ENCODE measurements at places on chromosomes 5 and 9.

DNA sequence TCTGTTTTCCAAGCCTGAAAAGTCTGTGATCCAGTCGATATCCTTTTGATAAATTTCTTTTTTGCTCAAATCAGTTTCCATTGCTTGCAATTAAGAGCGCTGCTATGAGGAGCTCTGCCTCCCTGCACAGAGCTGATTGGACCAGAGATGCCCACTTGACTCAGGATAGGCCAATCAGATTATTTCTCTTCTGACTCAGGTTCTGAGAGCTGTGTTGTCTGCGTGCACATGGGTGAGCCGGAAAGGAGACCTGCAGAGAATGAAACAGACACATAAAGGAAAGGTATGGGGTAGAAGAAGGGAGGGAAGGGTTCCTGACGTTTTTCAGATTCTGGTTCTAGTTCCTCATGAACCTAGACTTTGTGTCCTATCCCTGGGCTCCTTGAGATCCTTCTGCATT lies 15.8 kb upstream of the FABP6 start:
- no peak for DNase-seq

GRCh38 chr5:135192351-135192750 lies 158.3 kb upstream of the PITX1 start:
- no peak for DNase-seq

GRCh38 chr5:71982717-71983395 lies 124.4 kb upstream of the MAP1B start:
- no peak for DNase-seq

GRCh38 chr5:36272136-36272690 lies 29.5 kb downstream of the RANBP3L start:
- DNase-seq, result no peak

- no peak for DNase-seq
Observed at GRCh38 chr5:102778478-102778877, 23.4 kb downstream of the PAM start.

All from cardiac septum (tissue), 1 donor.